ENCODE measurements at places on chromosomes 11 and 22.

DNA sequence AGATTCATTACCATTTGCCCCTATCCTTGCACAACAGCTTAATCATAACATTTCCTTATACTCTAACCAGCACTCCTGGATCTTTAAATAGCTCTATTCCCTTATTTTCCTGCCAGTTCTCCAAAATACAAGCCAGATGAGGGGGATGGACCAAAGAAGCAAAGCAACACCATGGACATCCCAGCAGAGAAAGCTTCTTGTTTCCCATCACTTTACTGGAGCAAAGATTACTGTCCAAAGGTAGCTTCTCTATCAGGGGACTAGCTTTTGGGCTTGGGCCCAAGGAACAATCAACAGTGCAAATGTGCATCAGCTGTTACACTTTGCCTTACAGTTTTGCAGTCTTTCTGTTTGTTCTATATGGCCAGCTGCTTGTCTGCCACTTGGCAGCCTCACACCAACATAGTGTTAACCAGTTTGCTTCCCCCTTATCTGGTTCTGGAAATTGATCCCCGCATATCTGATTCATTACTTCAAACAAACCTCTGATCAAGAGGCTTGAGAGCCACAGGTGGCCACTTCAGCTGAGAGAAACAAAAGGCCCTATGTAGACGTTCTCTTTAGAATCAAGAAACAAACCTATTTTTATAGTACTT lies 814.3 kb downstream of the METTL15 start:
- DNase-seq: no peak

GRCh38 chr11:127061947-127062346 lies 61.4 kb upstream of the KIRREL3 start:
- no peak for DNase-seq

- no peak for DNase-seq
Measured at GRCh38 chr22:50261615-50262459, at the start of gene MAPK12. Gene MAPK12 (minus strand): TSS chr22:50261683. CDS start chr22:50261509, 174 bp downstream.

- no peak for DNase-seq
Measured at GRCh38 chr11:15327786-15328231, 213.1 kb downstream of the INSC start.

DNA sequence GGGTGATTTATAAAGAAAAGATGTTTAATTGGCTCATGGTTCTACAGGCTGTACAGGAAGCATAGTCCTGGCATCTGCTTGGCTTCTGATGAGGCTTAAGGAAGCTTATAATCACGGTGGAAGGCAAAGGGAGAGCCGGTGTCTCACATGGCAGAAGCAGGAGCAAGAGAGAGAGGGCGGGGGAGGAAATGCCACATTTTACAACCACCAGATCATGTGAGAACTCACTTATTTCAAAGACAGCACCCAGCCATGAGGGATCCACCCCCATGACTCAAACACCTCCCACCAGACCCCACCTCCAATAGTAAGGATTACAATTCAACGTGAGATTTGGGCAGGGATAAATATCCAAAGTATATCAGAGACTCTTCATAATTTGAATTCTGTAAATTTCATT lies 200.7 kb downstream of the MSANTD4 start:
- DNase-seq: no peak

Data from keratinocyte (primary cell).